CD4-positive, alpha-beta T cell treated with Interleukin-6 at 100 ng/mL for 8 hours (primary cell): ENCODE measurements at places on chromosomes 12 and 14.

DNA sequence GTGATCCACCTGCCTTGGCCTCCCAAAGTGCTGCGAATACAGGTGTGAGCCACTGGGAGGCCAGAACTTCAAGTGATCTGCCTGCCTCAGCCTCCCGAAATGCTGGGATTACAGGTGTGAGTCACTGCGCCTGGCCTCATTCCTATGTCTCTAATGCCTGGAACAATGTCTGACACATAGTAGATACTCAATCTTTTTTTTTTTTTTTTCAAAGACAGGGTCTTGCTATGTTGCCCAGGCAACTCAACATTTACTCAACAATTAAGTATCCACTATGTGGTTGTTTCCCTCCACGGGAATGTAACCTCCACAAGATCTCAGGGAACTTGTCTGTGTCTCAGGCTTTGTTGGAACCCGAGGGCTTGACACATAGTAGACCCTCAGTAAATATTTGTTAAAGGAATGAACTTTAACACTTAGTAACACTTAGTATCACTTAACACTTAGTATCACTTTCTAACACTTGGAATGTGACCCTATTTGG lies 3.0 kb upstream of the TMEM120B start:
- DNase-seq = no peak

DNA sequence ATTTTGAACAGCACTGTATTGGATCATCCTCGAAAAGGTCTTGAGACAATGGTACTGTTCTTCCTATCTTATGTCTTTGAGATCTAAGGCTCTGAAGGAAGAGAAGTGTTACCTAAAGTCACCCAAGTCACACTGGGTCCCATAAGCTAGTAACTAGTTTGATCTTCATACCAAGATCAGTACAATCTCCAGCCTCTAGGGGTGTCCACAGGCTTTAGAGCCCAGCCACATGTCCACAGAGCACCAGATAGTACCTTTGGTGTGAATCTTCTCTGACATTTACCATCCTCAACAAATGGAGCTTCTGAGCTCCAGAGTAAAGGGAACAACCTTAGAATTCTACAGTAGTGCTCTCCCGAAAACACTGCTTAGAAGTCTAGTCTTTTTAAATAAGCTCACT lies 78.7 kb downstream of the KSR2 start:
- no peak for DNase-seq

- no peak for DNase-seq
These were observed 54.1 kb upstream of the GNG2 start for GRCh38 chr14:51806026-51807023.

DNA sequence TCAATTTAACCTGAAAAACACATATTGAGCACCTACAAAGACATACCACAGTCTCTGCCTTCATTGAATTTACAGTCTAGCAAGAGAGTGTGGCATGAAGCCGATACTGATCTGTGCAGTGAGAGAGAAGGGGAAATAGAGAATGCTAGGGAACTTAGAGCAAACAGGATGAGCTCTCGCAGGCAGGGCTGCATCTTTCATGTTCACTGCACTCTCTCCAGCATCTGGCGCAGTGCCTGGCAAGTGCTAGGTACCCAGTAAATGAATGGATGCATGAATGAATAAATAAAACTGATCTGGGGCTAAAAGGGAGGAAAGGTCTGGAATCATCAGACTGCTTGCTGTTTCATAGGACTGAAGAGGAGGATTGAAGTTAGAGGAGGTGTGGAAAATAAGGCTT lies 256.5 kb upstream of the NPAS3 start:
- no peak for DNase-seq

- DNase-seq = no peak
These were observed 19.0 kb upstream of the NUDT14 start for GRCh38 chr14:105200074-105200473.

DNA sequence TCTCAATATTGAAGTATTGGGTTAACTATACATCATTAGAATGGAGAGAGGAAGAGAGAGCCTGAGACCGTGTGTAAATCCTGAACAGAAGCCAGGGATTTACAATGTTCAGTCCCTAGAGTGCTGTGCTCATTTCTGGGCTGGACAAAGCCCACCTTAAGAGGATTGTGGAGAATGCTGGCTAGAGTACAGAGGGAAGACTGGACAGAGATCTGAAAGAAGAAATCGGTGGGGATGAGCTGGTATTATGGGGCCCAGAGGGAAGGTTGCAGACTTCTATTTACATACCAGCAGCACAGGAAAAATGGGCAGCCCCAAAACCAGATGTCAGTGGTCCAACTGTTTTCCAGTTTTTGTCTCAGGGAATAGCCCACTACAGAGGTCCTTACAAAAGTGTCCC lies 42.3 kb downstream of the RTN1 start:
- no peak for DNase-seq

DNA sequence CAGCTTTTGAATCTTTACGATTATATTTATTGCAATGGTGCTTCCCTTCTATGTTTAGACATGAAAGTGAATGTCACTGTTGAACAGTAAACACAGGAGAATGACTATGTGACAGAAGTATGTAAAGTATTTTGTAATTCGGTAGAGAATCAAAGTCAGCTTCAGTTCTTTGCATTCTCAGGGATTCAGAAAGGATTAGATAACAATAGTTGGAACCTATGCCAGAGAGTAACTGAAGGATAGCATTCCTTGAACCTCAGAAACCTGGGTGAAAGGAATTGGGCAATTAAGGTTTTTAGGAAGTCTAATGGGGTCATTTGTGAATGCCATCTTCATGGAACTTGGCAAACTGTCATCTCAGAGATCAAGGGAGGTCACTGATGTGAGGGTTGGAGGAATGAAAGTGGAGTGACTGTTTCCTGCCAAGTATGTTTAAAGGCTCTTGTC lies 305.3 kb upstream of the DDHD1 start:
- DNase-seq = no peak

- DNase-seq = no peak
These were observed 3.0 kb downstream of the GZMB start for GRCh38 chr14:24630872-24631477.

DNA sequence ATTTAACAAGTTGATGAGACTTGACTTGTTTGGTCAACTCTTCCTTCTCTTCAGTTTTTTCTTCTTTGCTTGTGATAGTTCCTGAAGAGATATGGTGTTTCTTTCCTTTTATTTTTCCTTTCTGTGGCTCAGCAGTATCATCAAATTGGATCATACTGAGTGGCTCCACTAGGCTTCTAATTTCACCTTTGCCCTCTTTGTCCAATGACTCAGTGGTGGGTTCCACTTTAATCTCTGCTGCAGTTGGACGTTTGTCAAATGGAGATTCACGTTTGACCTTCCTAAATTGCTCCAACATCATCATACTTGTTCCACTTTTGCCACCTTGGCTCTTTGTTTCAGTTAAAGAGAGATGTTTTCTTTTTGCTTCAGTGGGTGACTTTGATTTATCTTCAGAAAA lies 41.5 kb downstream of the FAM186A start:
- DNase-seq = no peak

GRCh38 chr12:30967026-30967425 lies 40.5 kb downstream of the TSPAN11 start:
- no peak for DNase-seq

- DNase-seq = no peak
These were observed 9.9 kb upstream of the KANSL2 start for GRCh38 chr12:48691826-48692487.

- DNase-seq = no peak
These were observed 31.5 kb downstream of the TIMELESS start for GRCh38 chr12:56417739-56418138.

GRCh38 chr12:42278128-42278510 lies 40.1 kb upstream of the YAF2 start:
- no peak for DNase-seq

- no peak for DNase-seq
These were observed 19.0 kb downstream of the FOXN4 start for GRCh38 chr12:109290061-109290460.

- no peak for DNase-seq
These were observed 108.7 kb upstream of the MIS18BP1 start for GRCh38 chr14:45361727-45362126.

- no peak for DNase-seq
These were observed 166.2 kb downstream of the PAX9 start for GRCh38 chr14:36827861-36828260.

- DNase-seq = no peak
These were observed 272.0 kb downstream of the ZFP36L1 start for GRCh38 chr14:68520637-68521556.

DNA sequence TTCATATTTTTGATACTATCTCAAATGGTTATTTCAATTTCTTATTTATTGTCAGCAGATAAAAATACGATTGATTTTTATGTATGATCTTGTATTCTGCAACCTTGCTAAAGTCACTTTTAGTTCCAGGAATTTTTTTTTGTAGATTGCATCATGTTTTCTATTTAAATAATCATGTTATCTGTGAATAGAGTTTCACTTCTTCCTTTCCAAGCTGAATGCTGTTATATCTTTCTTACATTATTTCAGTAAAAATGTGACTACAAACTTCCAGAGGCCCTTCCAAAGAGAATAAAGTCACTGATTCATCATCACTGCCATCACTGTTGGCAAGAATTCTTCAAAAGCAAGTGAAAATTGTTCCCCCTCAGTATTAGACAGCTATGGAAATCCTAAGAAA lies 104.7 kb upstream of the RAP1B start:
- DNase-seq = no peak

DNA sequence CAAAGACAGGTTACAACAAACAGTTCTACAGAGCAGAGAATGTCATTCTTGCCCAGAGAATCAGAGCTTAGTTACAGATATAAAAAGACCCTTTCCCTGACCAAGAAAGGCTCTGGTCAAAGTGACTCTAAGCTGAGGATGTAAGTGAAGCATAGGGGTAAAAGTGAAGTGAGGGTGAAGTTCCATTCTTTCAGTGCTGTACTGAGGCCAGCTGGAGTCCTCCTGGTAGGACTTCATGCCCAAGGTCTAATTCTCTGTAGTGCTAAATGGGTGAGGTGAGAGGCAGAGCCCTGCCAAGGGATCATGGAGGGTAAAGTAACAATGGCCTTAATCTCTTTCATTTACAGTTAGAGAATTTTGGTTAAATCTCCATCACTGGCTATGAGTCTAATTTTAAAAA lies 38.5 kb downstream of the DUSP16 start:
- no peak for DNase-seq

GRCh38 chr14:68089146-68089731 lies 269.7 kb downstream of the RAD51B start:
- no peak for DNase-seq

DNA sequence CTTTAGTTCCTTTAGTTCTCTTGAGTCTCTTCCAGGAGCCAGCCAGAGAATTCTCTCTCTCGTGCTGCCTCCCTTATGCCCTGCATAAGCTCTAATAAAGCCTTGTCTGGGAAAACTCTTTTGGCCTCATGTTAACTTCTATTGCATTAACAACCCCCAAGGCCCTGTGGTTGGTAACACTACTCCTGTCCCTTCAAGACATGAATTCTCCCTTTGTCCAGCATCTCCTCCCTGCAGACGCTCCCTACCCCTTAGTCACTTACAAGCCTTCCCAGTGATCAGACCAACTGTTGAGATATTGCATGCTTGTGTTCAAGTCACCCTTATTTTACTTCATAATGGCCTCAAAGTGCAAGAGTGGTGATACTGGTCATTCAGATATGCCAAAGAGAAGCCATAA lies 12.1 kb downstream of the LTBR start:
- no peak for DNase-seq

DNA sequence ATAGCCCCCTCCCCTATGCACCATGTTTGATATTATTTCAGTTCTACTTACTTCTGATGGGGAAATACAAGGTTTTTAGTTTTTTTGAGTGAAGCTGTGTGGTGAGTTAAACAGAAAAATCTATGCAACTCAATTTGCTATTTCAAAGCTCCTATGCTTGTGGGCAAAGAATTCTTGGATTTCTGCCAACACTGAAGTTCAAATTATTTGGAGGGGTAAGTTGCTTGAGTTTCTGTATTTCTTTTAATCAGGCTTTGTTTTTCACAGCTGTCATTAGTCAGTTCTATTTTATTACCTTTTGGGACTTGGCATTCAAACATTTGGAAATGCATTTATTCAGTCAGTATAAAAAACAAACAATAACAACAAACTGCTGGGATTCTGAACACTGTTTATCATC lies 407.5 kb upstream of the MGAT4C start:
- DNase-seq = no peak

DNA sequence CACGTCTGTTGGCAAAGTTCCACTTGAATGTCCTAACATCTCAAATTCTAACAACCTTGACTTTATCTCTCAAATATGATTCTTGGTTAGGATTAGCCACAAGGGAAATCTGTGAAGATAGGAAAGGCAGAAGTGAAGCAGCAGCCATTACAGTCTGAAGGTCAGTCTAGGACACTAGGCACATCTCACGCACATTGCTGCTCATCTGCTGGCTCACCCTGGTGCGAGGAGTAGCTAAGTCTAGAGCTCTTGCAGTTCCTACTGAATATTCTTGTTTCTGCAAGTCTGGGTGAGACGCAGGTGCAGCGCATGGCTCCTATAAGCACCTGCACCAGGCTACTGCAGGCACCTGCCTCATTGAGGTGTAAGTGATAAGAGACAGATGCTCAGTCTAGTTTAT lies 6.4 kb upstream of the SLC25A3 start:
- no peak for DNase-seq

GRCh38 chr12:12734561-12735071 lies 17.4 kb downstream of the CDKN1B start:
- no peak for DNase-seq
